ENCODE measurements at places on chromosomes 12 and 14.

GRCh38 chr12:113970211-113970610 lies 4.1 kb upstream of the RBM19 start:
- DNase-seq: no peak

GRCh38 chr14:104680056-104680805 lies 9.2 kb upstream of the INF2 start:
- no peak for DNase-seq

DNA sequence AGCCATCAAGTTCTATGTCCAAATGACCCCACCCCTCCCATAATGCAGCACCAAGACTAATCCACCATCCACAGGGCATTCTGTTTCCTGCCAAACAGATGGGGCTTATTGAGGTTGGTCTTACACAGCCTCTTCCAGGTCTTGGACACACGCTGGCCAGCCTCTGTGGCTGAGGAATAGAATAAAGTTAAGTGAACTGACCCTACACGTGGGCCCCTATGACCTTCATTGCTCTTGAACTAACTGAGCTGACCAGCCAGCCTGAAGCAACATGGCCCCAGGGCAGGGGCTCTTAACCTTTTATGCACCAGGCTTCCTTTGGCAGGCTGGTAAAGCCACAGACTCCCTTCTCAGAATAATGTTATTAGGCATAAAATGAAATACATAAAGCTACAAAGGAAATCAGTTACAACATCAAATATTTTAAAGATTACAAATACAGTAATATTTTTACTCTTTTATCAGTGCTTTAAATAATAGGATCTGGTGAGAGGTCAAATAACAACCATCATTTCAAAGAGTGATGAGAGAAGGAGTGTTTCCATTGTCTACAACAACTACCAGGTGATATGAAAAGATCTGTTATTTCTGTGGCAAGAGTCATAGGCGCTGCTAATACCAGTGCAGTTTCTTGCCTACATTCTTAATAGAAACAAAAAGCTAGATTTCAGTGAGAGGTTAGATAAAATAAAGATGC lies 192.9 kb upstream of the NUDT4 start:
- no peak for DNase-seq

- no peak for DNase-seq
Measured at GRCh38 chr12:27595231-27595642, 71.2 kb downstream of the PPFIBP1 start.

DNA sequence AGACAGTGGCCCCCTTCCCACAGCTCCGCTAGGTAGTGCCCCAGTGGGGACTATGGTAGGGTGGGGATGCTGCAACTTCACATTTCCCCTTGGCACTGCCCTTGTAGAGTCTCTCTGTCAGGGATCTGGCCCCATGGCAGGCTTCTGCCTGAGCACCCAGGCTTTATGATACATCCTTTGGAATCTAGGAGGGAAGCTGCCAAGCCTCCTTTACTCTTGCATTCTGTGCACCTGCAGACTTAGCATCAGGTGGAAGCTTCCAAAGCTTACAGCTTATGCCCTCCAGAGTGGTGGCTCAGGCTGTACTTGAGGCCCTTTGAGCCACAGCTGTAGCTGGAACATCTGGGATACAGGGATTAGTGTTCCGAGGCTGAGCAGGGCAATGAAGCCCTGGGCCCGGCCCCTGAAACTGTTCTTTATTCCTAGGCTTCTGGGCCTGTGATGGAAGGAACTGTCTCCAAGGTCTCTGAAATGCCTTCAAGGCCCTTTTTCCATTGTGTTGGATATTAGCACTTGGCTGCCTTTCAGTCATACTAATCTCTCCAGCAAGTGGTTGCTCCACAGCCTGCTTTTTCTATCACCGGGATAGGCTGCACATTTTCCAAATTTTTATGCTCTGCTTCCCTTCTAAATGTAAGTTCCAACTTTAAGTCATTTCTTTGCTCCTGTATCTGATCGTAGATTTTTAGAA lies 22.2 kb upstream of the OR6J1 start:
- no peak for DNase-seq

GRCh38 chr12:30219047-30219446 lies 435.3 kb upstream of the TMTC1 start:
- DNase-seq: no peak

DNA sequence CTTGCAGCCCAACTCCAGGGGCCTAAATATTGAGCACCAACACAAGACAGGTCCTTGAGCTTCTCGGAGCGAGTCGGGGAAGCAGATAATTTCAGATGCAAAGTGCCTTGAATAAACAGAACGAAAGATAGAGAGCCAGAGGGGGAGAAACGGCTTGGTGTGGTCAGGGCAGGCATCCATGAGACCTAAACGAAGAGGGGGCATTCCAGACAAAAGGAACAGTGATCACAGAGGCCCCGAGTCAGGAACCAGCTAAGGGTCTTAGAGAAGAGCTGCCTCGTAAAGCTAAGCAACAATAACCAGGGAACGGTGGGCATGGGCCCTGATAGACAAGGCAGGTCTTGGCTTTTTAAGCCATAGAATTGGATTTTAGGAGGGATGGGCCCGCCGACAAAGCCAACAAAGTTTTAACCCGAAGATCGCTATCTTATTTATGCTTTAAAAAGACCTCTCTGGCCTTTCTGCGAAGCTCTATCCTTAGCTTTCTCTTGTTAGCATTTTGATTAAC lies 421 bp upstream of the ACADS start:
- DNase-seq: no peak

GRCh38 chr14:71395151-71395604 lies 487.9 kb downstream of the PCNX1 start:
- DNase-seq: no peak

- no peak for DNase-seq
Measured at GRCh38 chr12:47799357-47799955, 20.2 kb downstream of the HDAC7 start.

GRCh38 chr14:101196051-101196712 lies 292.7 kb upstream of the RTL1 start:
- DNase-seq: no peak

DNA sequence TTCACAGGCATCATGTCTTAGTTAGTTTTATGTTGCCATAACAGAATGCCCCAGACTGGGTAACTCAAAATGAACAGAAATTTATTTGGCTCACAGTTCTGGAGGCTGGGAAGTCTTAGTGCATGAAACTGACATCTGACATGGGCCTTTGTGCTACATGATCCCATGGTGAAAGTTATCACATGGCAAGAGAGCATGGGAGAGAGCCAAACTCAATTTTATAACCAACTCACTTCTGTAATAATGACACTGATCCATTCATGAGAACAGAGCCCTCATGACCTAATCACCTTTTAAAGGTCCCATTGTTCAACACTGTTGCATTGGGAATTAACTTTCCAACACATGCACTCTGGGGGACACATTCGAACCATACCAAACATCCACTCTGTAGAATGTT lies 1015.1 kb downstream of the DIO2 start:
- DNase-seq: no peak

- no peak for DNase-seq
Measured at GRCh38 chr14:89730687-89731086, 223.8 kb downstream of the EFCAB11 start.

- DNase-seq: no peak
Measured at GRCh38 chr14:100486025-100486828, 101.0 kb downstream of the BEGAIN start.

- DNase-seq: no peak
Measured at GRCh38 chr14:102584871-102585869, 7.3 kb upstream of the RCOR1 start.

DNA sequence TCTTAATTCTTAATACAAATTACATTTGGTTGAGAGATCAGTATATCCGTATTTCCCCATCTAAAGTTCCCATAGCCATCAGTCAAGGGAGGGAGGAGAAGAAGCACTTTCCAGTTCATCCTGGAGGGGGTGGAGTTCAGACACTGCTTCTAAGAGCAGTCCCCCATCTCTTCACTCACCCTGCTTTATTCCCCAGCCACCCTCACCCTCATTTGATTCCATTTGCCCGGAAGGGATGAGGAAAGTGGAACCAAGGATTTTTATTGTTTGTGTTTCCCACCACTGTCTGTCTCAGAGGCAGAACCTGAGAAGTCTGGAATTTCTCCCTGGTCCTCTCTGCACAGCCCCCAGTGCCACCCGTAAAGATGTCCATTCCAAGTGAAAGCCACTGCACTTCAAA lies 134.2 kb upstream of the HIF1A start:
- no peak for DNase-seq

GRCh38 chr14:32358781-32359180 lies 29.7 kb downstream of the AKAP6 start:
- DNase-seq: no peak

DNA sequence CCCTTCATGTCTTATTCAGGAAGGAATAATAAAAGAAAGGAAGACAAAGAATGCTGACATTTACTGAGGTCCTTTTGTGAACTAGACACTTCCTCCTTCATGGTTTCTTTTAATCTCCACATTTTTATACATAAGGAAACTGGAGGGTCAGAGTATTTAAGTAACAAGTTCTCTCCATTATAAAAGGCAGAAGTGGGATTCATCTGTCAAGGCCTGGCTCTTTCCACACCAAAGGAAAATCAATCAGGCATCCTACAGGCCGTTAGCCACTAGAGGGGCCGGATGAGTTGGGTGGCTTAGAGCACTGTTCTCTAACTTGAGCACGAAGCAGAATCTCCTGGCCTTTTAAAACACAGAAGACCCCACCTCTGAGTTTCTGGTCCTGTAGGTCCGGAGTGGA lies 36.8 kb upstream of the NINJ2 start:
- DNase-seq: no peak

- no peak for DNase-seq
Measured at GRCh38 chr14:70907996-70908934, 1.0 kb downstream of the PCNX1 start.

- no peak for DNase-seq
Measured at GRCh38 chr12:120706029-120706428, 4.2 kb upstream of the UNC119B start.

DNA sequence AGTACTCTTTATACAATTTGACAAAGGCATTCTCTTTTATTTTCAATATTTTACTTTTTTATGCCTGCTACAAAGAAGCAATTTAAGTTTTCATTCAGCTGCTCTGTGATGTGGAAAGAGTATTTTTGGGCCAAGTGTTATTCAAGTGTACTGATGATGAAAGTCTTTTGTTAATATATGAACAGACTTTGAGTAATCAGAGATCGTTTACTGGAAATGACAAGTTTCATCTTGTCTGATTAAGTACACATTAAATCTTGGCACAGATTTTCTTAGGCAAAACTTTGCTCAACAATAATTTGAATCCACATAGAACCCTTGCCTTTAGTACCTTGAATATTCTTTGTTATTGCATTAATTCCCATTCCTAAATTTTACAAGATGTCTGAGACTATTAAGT lies 13.3 kb upstream of the PZP start:
- DNase-seq: peak; percentile 49

DNA sequence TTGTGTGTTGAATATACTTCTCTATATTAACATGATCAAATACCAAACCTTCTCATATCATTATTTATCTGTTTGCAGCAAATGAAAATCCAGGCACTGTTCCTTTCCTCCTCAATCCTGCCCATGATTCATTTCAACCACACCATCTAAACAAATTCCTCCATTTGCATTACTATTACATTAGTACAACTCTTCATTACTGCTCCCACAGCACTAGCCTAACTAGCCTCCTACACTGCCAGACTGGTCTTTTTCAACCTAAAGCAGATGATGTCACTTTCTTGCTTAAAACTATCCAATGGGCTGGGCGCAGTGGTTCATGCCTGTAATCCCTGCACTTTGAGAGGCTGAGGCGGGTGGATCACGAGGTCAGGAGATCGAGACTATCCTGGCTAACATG lies 117.3 kb upstream of the MYF6 start:
- no peak for DNase-seq

DNA sequence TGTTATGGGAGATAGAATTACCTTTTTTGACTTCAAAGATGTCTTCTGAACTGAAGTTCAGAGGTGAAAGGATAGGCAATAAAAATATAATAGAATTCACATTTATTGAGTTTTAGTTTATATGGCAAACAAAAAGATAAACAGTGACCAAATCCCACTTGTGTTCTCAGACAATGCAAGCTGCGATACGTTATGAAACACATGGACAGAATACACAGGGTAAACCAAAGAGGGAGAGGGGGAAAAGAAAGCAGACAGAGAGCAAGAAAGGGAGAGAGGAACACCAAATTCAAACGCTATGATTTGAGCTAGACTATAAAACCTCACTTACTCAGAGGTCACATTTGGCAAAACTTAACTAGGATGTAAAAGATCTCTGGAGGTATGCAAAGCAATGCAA lies 238.2 kb upstream of the FLRT2 start:
- DNase-seq: no peak

GRCh38 chr14:102764220-102764671 lies 13.0 kb upstream of the TRAF3 start:
- DNase-seq: no peak

GRCh38 chr14:72638021-72638420 lies 255.9 kb downstream of the DPF3 start:
- no peak for DNase-seq

DNA sequence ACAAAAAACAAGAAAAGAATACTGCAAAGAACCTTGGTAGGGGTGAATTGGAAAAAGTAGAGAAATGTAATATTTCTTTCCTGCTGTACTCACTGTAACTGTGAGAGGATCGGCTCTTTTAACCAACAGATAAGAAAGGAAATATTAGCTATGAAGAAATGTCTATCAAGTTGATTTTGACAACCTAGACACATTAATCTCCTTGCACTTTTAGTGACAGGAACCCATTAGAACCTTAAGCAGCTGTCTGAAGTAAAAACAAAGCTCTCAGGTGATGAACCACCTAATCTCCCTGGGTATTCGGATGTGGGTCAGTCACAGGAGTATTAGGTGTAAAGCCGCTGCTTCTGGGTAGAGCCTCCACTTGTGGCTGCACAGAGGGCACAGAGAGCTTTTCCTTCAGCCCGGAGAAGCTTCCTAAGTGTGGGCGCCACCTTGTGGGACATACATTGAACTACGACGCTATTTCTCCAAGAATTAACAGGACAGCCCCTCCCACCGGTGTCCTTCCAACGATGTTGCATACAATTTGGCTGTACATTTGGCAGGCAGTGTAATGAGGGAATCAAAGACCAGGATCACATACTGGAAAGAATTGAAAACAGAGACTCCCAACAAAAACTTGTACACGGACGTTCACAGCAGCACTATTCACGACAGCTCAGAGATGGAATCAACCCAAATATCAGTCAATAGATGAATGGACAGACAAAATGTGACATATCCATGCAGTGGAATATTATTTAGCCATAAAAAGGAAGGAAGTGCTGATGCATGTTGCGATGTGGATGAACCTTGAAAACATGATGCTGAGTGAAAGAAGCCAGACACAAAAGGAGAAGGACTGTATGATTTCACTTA lies 28.9 kb upstream of the MAPKAPK5 start:
- peak; percentile 81 for DNase-seq

- DNase-seq: no peak
Measured at GRCh38 chr12:50065726-50066310, 8.4 kb downstream of the ASIC1 start.

GRCh38 chr12:122981587-122982476 lies 1.4 kb downstream of the ARL6IP4 start:
- DNase-seq: no peak

Measured in NCI-H1105 (cell line).